ENCODE measurements at places on chromosomes 3 and 15.
A peak's percentile ranks its signal among the peaks of the same experiment; 100 is the strongest.

DNA sequence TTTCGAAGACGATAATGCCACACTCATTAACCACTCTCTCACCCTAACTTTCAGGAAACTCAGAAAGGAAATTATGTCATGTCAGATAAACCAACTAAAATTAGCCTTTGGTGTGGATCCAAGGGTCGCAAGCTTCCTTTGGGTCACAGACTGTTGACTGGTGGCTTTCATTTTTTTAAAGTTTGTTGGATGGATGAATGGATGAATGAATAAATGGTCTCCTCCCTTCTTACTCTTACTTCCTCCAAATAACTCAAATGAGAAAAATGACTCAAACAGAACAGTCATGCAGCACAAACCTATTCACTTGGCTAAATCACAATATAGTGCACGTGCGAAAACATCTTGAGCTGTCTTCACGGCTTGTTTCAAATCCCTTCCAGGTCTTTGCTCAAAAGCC is 82.9 kb upstream of the HACD2 start:
- no peak for DNase-seq

DNA sequence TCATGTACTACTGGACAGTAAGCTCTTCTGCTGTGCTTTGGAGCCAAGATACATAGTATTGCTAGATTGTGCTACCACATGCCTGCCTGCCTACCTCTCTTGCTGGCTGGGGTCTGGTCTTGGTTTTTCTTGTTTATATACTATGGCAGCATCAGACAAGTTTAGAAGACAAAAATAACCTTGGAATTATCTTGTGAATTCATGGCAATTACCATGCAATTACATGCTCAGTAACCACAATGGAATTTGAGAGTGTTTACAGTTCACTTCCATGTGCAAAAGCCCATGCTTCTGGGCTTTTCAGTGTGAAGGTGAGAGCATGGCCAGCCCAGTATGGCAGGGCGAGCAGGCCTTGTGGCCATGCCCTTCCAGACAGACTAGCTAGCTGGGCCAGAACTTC is 48.0 kb upstream of the C15orf61 start:
- no peak for DNase-seq

DNA sequence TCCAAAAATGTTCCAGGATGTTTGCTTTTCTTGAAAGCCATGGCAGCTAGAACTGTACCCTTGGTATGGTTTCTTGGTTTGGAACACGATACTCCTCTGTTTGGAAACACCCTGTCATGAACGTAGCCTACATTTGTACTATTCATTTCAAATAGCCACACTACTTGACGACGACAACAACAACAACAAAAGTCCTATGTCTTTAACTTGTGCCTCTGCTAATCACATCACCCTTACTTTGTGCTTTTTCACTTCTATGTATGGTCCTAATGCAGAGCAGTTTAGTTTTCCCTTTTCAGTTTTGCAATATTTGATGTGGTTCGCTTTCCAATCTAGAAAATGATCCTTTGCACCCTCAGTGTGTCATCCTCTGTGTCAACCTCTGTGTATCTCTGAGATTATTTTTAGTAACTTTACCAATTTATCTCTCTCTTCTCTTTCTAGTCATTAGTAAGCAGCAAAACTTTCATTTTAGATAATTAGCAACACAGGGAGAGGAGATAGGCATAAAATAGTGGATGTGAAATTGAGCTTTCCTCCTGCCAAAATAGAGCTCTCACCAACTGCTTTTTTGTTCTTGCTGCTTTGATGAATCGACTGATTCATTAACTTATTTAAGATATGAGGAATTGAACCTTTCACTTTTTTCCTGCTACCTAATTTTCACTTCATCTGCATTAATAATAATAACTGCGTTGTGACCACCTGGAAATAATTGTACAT is 44.1 kb upstream of the TP63 start:
- no peak for DNase-seq

- no peak for DNase-seq
Measured at GRCh38 chr3:194766845-194767244, 81.2 kb downstream of the FAM43A start.

DNA sequence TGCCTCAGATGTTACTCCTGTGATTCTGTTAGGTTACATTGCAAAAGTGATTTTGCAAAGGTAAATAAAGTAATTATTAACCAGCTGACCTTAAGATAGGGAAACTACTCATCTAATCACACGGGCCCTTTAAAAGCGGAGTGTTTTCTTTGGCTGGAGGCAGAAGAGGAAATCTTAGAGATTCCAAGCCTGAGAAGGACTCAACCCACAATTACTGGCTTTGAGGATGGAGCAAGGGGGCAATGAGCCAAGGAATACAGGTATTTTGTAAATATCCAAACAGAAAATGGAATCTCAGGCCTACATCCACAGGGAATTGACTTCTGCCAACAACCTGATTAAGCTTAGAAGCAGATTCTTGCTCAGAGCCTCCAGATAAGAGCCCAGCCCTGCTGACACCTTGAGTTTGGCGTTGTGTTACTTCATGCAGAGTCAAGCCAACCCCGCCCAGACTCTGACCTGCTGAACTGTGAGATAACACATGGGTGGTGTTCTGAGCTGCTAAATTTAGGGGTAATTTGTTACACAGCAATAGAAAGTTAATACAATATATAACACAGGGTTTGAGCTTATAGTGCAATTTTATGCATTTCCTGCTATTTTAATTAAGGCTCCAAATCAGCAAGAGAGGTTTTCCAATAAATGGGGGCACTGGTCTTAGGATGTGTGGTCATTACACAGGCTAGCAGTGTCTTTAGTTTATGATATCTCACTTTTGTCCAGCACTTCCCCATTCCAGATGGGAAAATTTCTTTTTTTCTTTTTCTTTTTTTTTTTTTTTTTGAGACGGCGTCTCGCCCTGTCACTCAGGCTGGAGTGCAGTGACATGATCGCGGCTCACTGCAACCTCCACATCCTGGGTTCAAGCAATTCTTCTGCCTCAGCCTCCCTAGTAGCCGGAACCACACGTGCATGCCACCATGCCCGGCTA is 19.5 kb downstream of the NFKBIZ start:
- DNase-seq, result no peak

DNA sequence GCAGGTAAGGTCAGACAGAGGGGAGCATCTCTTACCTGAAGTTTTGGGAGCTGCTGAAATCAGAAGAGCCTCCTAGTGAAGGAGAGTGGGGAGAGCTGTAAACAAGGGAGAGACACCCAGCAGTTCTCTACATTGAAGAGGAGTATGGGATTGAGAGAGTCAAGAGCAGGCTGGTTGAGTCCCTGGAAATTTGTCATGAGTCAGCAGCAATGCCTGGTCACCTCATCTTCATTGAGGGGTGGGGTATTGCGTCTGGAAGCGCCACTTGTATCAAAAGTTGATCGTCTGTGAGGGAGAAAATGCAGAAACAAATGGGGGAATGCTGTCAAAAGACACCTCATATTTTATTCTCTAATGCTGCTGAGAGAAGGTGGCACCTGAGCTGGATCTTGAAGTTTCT is 256.6 kb upstream of the CFAP20DC start:
- no peak for DNase-seq

- no peak for DNase-seq
Measured at GRCh38 chr15:74461847-74462511, 1.0 kb upstream of the UBL7 start.

- DNase-seq, result no peak
Measured at GRCh38 chr15:88269356-88270062, 13.0 kb upstream of the NTRK3 start.

- peak; percentile 48 for DNase-seq
Measured at GRCh38 chr3:126537116-126537729, 13.3 kb downstream of the CHST13 start.

- no peak for DNase-seq
Measured at GRCh38 chr15:81146466-81146865, 12.4 kb downstream of the CFAP161 start.

- no peak for DNase-seq
Measured at GRCh38 chr3:43919029-43919428, 228.3 kb downstream of the ABHD5 start.

DNA sequence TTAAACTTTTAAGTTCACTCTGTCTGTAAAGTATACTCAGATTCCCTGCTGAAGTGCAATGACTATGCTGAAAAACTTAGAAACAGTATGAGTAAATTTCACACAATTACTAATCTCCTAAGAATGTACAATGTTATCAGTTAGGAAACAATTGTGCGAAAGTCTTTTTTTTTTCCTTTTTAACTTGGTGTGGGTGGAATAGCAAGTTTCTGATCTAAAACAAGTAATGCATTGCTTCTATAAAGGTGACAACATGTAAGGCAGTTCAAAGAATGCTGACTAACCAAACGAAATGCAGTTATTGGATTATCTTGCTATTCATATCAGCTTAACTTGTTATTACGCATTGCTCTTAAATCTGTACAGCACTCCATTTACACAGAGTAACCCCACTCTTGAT is 19.3 kb upstream of the SLC12A8 start:
- no peak for DNase-seq
